Posterior cingulate gyrus (tissue), 11 donors: ENCODE measurements at places on chromosomes 2 and 18.

DNA sequence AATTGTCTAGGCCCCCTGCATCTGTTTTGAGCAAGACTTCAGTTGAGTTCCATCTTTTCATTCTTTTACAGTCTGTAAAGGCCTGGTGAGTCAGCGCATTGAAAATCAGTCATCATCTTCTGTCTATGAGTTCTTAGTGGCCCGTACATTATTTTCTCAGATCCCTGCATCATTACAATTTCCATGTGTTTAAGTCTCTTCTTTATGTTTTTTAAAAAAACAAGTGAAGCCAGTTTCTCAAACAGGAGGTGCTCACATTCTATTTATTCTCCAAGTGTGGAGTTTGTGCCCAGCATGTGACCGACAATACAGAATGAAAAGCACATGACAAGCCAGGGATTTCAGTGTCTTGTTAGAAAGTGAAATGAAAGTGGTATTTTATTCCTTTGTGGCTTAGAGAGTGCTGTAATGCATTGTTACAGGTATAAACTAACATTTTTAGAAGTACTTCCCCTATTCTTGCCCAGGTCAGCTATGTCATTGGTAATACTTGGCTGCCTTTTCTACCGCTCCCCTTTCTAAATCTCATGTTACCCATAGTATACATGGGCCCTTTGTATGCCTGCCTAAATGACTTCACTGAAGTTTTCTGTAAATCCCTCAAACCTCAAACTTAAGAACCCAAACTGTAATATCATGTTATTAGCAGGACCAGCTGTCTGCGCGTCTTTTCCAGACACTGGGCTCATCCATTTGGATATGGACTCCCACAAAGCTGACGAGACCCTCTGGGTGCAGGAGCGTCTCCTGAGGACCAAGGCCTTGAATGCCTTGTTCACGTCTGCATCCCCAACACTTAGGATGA lies 67.6 kb downstream of the FEZ2 start:
- DNase-seq = no peak

GRCh38 chr2:52035391-52035790 lies 1003.5 kb upstream of the NRXN1 start:
- DNase-seq = no peak

GRCh38 chr2:207163053-207163755 lies 2.5 kb downstream of the KLF7 start:
- DNase-seq = no peak

GRCh38 chr2:226915846-226916360 lies 80.0 kb downstream of the RHBDD1 start:
- no peak for DNase-seq

DNA sequence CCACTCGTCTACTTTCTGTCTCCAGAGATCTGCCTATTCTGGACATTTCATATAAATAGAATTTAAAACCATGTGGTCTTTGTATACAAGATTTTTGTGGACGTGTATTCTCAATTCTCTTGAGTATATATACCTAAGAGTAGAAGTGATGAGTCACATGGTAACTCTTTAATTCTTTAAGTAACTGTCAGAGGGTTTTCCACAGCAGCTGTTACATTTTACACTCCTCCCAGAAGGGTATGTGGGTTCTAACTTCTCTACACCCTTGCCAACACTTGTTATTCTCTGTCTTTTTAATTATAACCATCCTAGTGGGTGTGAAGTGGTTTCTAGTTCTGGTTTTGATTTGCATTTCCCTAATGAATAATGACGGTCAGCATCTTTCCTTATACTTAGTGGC lies 70.9 kb downstream of the MAP3K20 start:
- no peak for DNase-seq

DNA sequence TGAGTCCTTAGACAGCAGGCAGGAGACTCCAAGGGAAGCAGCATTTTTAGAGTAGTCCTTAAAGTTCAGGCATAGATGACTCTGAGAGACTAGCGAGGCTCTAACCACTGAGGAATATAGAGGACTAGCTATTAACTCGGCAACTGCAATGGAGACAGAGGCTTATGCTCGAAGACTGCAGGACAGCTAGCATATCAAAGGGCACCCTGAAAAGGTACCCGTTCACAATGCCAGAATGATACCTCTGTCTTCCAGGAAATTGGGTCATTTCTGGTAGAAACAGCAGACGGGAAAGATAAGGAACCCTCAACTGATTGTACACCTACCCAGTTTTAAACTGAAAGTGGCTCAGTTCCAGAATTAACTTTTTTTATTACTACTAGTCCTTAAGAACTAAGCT lies 1204.0 kb upstream of the ZEB2 start:
- no peak for DNase-seq

DNA sequence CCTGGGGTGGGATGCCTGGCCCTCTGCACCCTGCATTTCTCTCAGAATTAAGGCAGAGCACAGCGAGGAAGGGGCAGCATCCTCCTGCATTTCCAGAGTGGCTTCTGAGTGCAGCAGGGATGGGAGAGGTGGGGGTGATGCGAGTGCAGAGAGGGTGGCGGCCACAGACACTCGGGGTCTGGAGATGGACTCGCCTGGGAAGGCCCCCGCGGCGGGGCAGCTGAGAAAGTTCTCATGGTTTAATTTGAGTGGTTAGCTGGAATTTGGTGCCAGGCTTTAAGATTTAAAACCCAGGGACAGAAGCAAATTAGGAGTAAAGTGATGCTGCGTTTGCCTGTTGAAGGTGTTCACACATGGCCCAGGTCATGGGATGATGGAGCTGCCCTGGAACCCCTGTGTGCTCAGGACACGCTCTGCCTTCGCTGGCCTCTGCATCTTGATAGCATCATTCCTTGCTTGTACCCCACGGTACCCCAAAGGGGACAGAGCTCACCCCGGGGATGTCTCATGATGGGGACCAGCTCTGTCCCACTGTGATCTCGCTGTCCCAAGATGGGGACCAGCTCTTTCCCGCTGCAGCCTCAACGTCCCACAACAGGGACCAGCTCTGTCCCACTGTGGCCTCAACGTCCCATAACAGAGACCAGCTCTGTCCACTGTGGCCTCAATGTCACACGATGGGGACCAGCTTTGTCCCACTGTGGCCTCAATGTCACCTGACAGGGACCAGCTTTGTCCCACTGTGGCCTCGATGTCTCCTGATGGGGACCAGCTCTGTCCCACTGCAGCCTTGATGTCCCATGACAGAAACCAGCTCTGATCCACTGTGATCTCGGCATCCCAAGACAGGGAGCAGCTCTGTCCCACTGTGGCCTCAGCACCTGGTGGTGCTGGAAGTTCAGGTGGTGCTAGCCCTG lies 27.5 kb downstream of the TMEM18 start:
- no peak for DNase-seq

DNA sequence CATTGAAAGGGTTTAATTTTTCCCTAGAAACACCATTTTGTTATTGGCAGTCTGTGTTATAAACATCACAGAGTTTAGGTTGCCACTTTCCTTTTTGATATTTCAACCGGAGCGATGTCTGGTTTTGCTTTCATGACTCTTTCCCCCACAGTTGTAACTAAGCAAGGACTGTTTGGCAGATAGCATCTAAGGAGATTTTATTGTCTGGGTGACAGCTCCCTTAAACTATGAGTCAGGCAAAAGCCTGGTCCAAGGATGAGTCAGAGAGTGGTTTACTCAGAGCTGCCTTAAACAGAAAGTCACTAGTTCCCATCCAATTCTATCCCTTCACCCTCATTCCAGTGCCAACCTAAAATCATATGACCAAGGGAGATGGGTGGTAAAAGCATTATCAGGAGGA lies 341.6 kb upstream of the VWC2L start:
- DNase-seq = no peak

- DNase-seq = no peak
Measured at GRCh38 chr2:133801946-133802345, 233.7 kb upstream of the NCKAP5 start.

DNA sequence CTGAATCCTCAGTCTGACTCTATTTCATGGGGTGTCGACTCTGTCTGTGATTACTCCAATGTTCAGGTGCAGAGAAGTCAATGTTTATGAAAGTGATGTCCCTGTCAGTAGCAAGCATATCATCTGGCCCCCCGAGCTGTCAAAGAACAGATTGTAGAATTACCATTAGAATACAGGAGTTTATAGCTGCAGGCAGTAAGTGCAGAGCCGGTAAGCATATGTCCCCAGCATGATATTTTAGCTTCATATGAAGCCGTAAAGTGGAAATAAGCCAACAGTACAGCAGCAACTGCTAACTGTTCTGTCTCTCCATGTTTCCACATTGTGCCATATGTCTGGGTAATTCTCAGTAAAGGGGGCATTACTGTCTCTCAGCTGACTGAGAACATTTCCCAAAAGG lies 541.8 kb downstream of the SOX11 start:
- no peak for DNase-seq

GRCh38 chr2:77922567-77922966 lies 400.4 kb upstream of the LRRTM4 start:
- DNase-seq = no peak

DNA sequence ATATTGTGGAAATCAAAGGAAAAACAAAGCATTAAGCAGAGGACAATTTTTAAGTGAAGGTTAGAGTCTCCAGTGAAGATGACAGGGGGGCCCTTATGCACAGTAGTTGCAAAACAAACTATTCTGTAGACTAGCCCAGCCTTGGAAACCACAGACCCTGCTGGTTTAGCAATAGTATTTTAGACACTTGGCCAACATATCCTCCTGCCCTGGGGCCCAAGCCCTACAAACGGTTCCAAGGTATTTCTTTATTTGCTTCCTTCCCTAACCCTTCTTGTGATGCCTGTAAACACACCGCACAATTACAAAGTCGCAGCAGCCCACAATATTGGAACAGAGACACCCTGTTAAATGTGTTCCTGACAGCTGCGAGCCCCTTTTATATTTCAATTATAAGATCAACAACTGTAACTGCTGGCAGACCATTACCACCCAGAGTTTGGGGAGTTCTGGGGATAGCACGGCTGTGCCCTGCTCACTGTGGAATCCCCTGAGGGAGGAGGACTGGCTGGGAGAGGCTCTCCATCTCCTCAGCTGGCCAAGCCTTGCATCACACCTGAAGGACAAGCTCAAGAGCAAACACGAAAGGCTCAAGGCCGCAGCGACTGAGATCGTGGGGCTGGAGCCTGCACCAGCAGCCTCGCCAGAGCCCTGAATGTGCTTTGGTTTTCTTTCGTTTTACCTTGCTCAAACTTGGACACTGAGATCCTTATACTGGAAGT lies 282.2 kb upstream of the ATP5MC3 start:
- DNase-seq = no peak

DNA sequence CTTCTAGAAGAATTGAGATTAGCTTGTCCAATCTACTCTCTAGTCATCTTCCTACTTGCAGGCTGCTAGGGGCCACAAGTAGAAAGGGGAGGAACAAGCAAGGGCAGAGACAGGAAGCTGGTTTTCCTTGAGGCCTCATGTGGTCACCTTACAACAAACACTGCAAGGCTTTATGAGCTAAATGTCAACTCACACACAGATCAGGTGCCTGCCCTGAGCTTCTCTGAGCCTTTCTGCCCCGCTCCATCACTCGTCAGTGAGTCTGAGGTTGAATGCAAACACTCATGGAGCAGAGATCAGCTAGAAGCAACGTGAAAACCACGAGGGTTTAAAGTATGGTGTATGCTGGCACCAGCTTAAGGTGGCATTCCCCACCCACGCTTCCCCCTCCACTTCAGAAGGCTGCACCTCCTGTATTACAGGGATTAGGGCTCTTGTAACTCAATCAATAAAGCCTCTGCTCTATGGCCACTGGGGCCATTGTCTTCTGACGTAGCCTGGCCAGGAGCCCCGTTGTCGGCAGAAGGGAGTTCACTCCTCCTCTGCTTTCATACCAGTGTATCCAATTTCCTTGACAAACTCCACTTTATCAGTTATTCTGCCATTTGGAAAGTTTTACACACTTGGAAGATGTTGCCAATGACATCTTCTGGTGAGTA lies 5.4 kb upstream of the CRYGC start:
- no peak for DNase-seq

GRCh38 chr2:42057902-42058450 lies 10.2 kb downstream of the PKDCC start:
- peak; percentile 37 for DNase-seq

- no peak for DNase-seq
Measured at GRCh38 chr2:216340280-216340631, 32.0 kb downstream of the MARCHF4 start.

- no peak for DNase-seq
Measured at GRCh38 chr18:34841891-34842290, 131.8 kb downstream of the DTNA start.

DNA sequence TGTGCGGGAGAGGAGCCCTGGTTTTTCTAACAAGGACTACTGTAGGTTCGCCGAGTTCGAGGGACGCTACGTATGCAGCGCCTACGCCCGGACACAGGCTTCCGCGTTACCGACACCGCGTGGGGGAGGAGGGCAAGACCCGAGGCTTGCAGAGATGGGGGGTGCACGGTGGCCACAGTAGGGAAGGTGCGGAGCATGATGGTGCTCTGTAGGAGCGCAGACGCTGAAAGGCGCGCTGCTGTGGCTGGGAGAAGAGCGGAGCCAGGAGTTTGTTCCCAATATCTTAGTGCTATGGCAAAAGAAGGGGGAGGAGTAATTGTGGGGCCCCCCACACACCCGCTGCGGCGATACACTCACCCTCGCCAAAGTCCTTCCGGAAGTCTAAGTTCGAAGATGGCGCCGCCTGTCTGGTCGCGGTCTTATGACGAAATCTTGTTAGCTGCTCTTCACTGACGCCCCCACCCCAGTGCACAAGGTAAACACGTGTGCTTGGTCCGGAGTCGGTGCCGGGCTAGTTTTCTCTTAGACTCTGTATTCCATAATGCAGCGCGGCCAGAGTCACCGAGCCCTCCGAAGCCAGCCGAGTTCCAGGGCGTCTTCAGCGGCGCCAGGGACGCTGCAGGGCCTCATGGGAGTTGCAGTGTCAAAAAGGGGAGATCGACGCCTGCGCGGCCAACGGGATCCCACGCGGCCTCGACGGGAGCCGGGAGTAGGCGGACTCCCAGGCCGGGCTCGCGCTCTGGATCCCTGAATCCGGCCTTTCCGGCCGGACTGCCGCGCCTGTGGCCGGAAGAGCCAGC lies at the start of gene GTF3C2:
Gene GTF3C2, minus strand, starts transcription at position 383 of the 800 bp plus-strand sequence. CDS start 13,210 bp downstream, outside the sequence.
- peak; percentile 98 for DNase-seq

- no peak for DNase-seq
Measured at GRCh38 chr2:216133397-216133796, 24.2 kb downstream of the XRCC5 start.

GRCh38 chr2:148812306-148812705 lies 62.7 kb upstream of the KIF5C start:
- DNase-seq = peak; percentile 91

DNA sequence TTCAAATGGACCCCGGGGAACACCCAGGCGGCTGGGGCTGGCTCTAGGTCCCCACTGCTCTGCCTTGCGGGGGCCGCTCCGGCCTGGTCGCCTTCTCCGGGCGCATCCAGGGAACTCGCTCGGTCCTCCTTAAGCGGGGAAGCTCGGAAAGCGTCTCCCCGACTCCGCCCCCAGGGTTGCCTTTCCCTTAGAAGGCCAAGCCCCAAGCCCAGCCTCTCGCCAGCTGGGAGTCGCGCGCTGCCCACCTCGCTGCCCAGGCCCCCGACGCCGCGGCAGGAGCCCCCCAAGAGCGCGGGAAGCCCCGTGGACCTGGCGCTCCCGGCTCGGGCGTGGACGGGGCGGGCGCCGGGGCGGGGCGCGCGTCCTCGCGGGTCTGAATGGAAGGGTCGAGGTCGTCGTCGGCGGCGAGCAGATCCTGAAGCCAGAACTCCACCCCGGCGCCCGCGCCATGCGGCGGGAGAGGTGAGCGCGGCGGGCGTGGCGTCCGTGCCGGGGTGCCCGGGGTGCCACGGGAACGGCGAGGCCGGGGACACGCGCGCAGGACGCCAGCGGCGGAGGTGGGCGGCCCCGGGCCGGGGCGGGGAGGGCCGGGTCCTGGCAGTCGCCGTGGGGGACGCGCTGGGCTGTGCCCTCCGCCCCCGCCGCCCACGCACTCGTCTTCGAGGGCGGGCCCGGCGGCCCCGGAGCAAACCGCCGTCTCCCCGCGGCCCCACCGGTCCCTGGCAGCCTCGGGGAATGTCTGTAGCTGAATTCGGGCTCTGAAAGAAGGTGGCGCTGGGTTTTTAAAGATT lies at the start of gene BOK:
Gene BOK, plus strand, starts transcription at position 214 of the 791 bp plus-strand sequence. CDS start 739 bp downstream, outside the sequence.
- DNase-seq = peak; percentile 69
